Amniotic epithelial cell (primary cell): ENCODE measurements at places on chromosomes 6 and 20.

DNA sequence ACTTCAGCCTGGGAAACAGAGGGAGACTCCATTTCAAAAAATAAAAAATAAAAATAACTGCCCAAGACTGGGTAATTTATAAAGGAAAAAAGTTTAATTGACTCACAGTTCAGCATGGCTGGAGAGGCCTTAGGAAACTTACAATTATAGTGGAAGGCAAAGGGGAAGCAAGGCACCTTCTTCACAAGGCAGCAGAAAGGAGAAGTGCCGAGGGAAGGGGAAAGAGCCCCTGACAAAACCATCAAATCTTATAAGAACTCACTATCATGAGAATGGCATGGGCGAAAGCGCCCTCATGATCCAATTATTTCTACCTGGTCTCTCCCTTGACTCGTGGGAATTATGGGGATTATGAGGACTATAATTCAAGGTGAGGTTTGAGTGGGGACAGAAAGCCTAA, 95.5 kb upstream of the LGSN start:
- no peak for DNase-seq

DNA sequence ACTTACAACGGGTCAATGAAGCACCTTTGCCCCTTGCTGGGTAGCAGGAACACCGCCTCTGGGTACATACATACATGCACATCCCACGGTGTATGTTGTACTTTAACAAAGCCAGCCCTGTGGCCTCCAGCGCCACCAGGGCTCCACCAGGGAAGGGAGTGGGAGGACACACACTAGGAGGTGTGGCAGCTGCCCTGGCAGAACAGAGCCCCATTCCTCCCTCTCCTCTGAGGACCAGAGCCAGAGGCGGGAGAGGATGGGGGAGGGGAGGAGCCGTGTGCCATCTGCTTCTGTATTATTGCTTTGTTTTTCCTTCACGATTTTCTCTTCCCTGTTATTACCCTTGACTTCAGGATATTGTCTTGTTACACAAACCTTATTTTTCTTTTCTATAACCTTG, 105.8 kb upstream of the TRAF3IP2 start:
- no peak for DNase-seq

DNA sequence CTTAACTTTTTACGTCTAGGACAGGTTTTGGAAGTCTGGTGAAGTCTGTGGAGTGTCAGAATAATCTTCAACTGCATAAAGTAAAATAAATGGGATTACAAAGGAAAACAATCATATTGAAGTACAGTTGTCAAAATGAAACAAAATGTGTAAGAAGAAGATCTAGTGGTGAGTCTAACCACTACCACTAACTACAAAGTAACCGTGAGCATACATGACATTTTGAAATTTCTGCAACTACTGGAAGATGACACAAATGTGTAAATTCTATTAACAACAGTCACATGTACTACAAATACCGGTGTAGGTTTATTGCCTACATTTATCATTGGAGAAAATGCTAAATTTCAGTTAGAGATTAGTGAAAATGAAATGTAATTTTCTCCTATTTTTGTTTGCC, 29.7 kb downstream of the VPS52 start:
- no peak for DNase-seq

GRCh38 chr6:66226109-66226508, 519.1 kb upstream of the EYS start:
- no peak for DNase-seq

DNA sequence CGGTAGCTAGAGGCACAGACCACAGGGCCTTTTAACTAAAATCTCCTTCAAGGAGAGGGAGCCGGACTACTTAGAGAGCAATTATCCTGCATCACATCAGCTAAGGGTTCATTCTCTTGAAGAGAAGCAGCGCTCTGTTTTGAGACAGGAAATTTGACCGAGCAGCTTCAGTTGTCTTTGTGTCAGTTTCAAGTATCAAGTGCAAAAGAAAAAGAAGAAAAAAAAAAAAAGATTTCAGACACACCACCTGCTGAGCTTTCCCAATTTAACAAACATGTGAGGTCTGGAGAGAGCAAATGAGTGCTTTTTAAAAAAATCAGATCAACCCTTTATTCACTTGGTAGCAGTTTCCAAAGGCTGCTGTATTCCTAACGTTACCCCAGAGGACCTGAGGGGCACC, 273.5 kb upstream of the POU3F2 start:
- no peak for DNase-seq

GRCh38 chr6:39982720-39983119, 48.5 kb upstream of the MOCS1 start:
- DNase-seq, result no peak

DNA sequence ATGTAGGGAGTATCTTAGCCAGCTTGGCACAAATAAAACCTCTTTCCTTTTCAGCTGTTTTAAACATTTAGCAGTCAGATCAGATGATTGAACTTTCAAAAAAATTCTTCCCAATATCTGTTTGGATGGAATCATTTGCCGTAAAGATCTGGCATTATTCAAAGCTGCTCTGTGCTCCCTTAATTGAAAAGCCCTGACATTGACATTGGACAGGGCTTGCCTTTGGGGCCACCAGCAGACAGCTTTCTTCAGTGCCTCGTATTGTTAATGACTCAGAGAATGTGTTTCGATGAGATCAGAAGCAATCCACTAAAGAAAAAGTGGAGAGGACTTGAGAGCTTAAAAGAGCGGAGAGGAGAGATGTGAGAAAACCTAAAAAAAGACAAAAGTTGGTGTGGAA, 343.5 kb downstream of the NRN1 start:
- DNase-seq, result no peak

DNA sequence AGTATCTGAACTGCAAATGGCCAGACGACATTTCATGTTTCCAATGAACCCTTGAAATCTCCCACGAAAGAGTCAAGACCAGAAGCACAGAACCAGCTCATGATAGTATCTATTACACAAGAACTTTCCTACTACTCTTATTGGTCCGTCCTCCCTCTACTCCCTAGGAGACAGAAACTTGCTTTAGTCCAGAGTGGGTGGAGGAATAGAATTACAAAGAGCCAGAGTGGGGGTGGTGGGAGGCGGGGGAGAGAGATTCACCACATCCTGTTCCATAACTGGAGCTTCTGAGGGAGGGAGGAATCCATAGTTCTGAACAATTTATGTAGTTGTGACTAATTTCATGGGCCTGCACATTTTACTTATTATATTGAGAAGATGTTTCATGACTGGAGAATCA, 18.5 kb upstream of the WFDC10A start:
- DNase-seq, result peak; percentile 85

GRCh38 chr6:121305957-121306607, 28.2 kb downstream of the TBC1D32 start:
- DNase-seq, result peak; percentile 51

- DNase-seq, result peak; percentile 52
Measured at GRCh38 chr6:37473364-37474095, 26.2 kb downstream of the CCDC167 start.

- DNase-seq, result peak; percentile 98
Measured at GRCh38 chr6:75205776-75206575, at the start of gene COL12A1. Gene COL12A1, minus strand, starts transcription at chr6:75206053. Its CDS starts 3,261 bp downstream, at chr6:75202792.

- DNase-seq, result no peak
Measured at GRCh38 chr6:169190970-169191369, 62.7 kb downstream of the THBS2 start.
